Upper lobe of right lung (tissue), 1 donor: ENCODE measurements at places on chromosomes 2 and 18. TPM values are rescaled to one million over a fixed set of nuclear protein-coding genes. Genes with fewer than 3 reads are reported as not detected.

GRCh38 chr18:26460449-26461091 lies 87.8 kb downstream of the KCTD1 start:
- DNase-seq = no peak
- peaks cover 5% of the 10 kb centered on the region for H3K4me1 ChIP-seq
- H3K27me3 ChIP-seq = no peaks in the 10 kb centered on the region
- H3K27ac ChIP-seq = no peak overlapping the region
- no peaks in the 10 kb centered on the region for H3K36me3 ChIP-seq

DNA sequence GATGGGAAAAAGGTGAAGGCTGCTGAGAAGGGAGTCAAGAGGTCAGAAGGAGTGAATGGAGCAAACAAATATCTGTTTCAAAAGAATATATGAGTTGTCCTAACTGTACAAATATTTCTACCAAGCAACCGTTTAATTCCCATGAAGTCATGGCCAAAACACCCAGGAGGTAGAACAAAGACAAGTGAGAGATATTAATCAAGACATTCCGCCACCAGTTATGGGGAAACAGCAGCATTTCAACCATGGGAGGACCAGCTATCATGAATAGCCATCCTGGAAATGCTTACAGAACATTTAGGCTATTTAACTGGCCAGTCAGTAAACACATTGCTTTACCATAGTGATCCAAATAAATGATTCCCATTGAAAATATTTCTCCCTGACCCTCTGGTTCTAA lies 396.3 kb downstream of the IRS1 start:
- no peaks in the 10 kb centered on the region for H3K27me3 ChIP-seq
- no peak overlapping the region for H3K27ac ChIP-seq
- H3K4me3 ChIP-seq = no peak overlapping the region
- no peak for DNase-seq
- no peaks in the 10 kb centered on the region for H3K36me3 ChIP-seq

DNA sequence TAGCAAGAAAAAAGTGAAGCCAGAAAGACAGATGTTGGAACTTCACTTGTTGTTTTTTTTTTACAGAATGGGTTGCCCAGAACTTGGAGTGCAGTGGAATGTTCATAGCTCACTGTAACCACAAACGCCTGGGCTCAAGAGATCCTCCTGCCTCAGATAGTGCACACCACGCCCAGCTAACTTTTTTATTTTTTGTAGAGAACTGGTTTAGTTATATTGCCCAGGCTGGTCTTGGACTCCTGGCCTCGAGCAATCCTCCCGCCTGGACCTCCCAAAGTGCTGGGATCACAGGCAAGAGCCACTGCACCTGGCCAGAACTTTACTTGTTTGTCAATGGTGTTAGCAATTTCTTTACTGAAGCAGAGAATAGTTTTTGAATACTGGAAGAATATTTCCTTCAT lies 11.9 kb upstream of the ASPRV1 start:
- H3K4me3 ChIP-seq = no peak overlapping the region
- H3K27ac ChIP-seq = no peak overlapping the region
- no peak for DNase-seq
- no peaks in the 10 kb centered on the region for H3K36me3 ChIP-seq
- no peaks in the 10 kb centered on the region for H3K4me1 ChIP-seq

GRCh38 chr18:48098007-48098406 lies 167.5 kb upstream of the SMAD2 start:
- H3K27me3 ChIP-seq = no peaks in the 10 kb centered on the region
- no peak for DNase-seq
- no peaks in the 10 kb centered on the region for H3K36me3 ChIP-seq
- H3K27ac ChIP-seq = no peak overlapping the region
- H3K4me1 ChIP-seq = no peaks in the 10 kb centered on the region

DNA sequence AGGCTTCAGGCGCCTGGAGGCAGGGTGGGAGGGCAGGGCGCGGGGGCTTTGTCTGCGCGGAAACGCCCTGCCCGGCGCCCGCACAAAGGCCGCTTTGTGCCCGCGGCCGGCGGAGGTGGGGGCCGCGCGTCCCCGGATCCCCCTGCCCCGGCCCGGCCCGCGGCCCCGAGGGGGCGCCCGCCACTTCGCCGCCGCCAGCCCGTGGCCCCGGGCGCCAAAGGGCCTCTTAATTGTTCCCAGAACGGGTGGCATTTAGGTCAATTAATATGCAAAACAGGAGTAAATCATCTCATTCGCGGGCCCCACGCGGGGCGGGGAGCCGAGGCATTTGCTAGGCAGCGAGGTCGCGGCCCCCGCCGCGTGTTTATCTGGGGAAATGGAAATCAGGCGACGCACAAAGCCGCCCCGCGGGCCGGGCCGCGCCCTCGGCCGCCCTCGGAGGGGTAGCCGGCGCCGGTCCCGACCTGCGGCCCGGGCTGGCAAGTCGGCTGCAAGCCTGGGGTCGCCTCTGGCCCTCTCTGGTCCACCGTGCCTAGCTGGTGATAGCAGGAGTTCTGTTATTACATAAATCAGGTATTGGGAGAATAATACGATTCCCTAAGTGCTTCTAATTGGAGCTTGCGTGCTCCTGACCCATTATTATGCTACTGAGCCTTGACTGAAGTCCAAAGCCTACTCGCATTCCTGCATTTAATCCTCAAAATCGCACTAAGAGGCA lies 148.2 kb upstream of the GLI2 start:
- no peaks in the 10 kb centered on the region for H3K36me3 ChIP-seq

DNA sequence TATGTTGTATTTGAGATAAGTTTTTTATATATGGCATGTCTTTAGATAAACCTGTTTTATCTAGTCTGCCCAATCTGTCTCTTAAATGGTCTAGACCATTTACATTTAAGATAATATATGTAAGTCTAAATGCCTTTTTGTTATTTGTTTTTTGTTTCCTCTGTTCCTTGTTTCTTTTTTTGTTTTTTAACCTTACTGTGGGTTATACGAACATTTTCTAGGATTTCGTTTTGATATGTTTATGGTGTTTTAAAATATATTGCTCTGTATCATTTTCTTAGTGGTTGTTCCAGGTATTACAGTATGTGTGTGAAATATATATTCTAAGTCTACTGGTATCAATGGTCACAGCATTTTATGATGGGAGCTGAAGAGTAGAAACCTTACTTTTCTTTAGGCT lies 13.3 kb downstream of the BCL2L11 start:
- DNase-seq = no peak
- no peak overlapping the region for H3K27ac ChIP-seq
- H3K27me3 ChIP-seq = no peaks in the 10 kb centered on the region
- no peak overlapping the region for H3K4me3 ChIP-seq
- peaks cover 11% of the 10 kb centered on the region for H3K36me3 ChIP-seq

DNA sequence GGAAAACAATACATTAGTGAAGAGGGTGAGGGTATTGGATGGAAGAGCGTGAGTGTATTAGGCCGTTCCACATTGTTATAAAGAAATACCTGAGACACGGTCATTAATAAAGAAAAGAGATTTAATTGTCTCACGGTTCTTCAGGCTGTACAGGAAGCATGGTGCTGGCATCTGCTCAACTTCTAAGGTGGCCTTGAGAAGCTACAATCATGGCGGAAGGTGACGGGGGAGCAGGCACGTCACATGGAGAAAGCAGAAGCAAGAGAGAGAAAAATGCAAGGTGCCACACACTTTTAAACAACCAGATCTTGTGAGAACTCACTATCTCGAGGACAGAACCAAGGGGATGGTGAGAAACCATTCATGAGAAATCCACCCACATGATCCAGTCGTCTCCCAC lies 18.2 kb downstream of the HPCAL1 start:
- no peak for DNase-seq
- no peaks in the 10 kb centered on the region for H3K27me3 ChIP-seq
- H3K4me3 ChIP-seq = no peak overlapping the region
- H3K27ac ChIP-seq = no peak overlapping the region
- no peaks in the 10 kb centered on the region for H3K36me3 ChIP-seq
- H3K4me1 ChIP-seq = peaks cover 24% of the 10 kb centered on the region

- peaks cover 100% of the 10 kb centered on the region for H3K36me3 ChIP-seq
- peaks cover 7% of the 10 kb centered on the region for H3K4me1 ChIP-seq
- H3K27ac ChIP-seq = no peak overlapping the region
- H3K4me3 ChIP-seq = no peak overlapping the region
- DNase-seq = no peak
Observed at GRCh38 chr18:23547846-23548245, 38.5 kb downstream of the NPC1 start.

GRCh38 chr18:62759704-62760402 lies 44.5 kb downstream of the PHLPP1 start:
- no peaks in the 10 kb centered on the region for H3K27me3 ChIP-seq
- no peak overlapping the region for H3K4me3 ChIP-seq
- DNase-seq = no peak
- H3K4me1 ChIP-seq = no peaks in the 10 kb centered on the region

The SULT1C2 gene
- total RNA-seq = 5.8 TPM

The REG3G gene
- total RNA-seq = not detected

The ZNF396 gene
- total RNA-seq = 3.1 TPM
